Lung microvascular endothelial cell (primary cell): ENCODE measurements at places on chromosomes 6 and 20. TPM values are rescaled to one million over a fixed set of nuclear protein-coding genes. Genes with fewer than 3 reads are reported as not detected.
A peak's percentile ranks its signal among the peaks of the same experiment; 100 is the strongest.

GRCh38 chr6:166639921-166640320 is 12.9 kb upstream of the RPS6KA2 start:
- no peak for DNase-seq

SMIM8 gene
- total RNA-seq = 2.0 and 2.4 TPM in 2 replicates

COX4I2 gene
- total RNA-seq = not detected in 2 replicates

DNA sequence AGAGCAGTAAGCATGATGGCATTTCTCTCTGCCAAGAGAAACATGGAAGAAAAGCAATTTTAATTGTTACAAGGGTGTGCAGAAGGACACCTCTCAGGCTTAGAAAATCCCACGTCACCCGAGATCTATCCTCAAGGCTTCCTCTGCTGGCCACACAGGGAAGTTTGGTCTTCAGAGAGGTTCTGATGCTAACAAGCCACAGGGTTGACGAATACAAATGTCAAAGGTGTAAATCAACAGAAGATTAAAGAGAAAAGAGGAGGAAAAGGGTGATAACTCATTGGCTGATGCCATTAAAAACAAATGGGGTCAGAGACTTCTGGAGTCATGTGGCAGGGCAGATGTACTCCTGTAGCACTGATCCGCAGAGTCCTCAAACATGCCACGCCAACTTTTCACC is 33.6 kb upstream of the SPDEF start:
- no peak for DNase-seq

DNA sequence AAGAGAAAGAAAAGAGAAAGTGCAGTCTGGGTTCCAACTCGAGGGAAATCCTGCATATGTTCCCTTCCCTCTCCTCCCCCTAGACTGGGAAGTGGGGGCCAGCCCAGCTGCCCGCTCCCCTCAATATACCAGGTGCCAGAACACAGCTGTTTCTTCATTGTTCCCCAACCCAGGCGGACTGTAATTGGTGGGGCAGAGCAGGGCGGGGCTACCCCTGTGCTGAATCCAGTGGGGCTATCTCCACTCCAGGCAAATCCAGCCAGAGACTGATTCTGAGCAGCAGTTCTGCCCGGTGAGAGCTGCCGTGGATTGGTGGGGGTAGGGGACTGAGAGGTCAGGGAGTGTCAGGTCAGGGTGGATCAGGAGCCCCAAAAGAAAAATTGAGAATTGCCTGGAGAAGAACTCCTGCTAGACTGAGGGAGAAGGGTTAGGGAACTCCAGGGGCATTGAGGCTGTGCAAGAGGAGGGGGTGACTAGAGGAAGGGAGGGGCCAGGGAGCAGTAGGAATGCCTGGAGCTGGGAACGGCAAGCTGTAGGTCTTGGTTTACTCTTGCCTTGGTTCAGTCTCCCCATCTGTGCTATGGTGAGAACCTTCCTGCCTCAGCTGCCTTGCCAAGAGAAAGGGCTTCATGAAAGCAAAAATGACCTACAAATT is at the start of gene MYMX:
MYMX (plus strand) TSS at position 250 of the 655 bp plus-strand sequence. CDS start 546 bp downstream, outside the sequence.
- no peak for DNase-seq

GRCh38 chr6:7214468-7214867 is 98.5 kb downstream of the SSR1 start:
- no peak for DNase-seq

- no peak for DNase-seq
Measured at GRCh38 chr6:26390531-26390930, 7.6 kb downstream of the BTN2A2 start.

DNA sequence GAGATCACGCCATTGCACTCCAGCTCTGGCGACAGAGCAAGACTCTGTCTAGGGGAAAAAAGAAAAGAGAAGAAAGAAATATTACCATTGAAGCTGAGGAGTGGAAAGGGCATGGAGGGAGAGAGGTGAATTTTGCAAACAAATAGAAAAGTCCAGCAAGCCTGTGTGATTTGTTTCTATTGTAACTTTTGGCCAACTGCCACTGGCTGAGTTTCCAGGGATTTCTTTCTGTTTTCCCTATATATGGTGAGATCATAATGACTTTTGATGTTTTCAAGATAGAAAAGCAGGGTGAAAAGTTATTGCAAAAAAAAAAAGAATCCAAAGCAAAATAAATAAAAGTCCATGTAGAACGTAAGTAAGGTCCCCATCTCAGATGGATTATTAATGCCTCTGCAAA is 184.2 kb upstream of the RALGAPA2 start:
- peak; percentile 17 for DNase-seq

DNA sequence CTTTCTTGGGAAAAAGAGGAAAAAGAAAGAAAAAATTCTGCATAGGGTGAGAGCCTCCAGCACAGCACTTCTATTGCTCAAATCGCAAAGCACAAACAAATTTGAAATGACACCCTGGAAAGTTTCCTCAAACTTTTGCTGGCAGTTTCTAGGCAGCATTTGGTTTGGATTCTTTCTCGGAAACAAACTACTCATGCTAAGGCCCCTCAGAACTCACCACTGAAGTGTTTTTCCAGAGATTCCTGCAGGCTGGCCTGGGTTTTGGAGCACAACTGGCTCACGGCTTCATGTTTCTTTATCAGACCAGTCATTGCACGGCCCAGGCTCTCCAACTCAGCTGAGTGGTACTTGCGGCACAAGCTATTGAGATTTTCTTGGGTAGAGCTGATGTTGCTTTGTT is 237.8 kb downstream of the SYNE1 start:
- no peak for DNase-seq

DNA sequence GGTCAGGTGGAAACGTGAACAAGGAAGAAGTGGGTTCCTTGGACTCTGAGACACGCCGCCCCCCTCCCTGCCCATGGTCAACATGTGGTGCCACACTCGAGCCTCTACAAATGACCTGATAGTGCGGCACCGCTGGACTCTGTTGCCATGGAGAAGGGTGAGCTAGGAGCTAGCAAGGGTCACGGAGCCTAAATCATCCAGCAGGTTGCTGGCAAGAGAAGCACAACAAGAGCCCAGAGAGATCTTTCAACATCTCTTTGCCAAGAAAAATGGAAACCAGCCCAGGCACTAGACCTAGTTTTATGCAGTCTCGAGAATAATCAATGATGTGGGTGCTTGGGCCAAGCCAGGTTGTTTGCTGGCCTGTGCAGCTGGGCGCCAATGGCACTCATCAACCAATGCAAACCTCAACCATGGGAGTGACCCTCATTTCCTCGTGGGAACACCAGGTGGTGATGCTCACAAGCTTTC is 69.5 kb downstream of the NOL4L start:
- DNase-seq = no peak

VSTM2L gene
- under 0.01 TPM in 2 replicates for total RNA-seq

DNA sequence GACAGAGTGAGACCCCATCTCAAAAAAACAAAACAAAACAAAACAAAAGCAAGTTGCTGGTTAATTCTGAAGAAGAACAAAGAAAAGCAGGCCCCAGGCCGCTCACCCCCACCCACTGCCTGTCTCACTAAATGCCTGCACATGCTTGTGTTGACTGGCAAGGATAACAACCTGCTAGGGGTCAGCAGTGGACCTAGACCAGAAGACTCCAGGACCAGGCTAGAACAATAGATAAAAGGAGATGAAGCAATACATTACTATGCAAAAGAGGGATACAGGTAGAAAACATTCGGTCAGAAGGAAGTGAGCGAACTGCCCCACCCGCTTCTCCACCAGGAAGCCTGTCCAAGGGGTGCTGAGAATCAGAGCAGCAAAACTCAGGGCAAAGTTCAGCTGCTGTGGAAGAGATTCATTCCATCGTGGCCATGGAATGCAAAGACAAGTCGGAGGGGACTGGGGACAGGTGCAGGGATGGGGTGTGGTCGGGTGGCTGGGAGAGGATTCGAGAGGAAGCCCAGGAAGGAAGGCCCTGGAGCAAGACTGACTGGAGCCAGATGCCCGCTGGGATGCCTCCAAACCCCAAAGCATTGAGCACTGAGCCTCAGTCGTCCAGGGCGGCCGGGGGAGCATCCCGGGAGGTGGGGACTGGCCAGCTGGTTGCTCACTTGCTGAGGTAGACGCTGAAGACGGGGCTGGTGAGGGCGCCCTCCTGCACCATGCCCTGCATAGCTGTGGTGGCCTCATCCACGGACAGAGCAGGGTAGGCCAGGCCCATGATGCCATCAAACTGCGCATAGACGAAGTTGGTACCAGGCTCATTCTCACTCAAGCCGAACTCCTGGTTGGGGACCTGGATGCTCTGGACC is 5.3 kb downstream of the PGC start:
- DNase-seq = no peak

DNA sequence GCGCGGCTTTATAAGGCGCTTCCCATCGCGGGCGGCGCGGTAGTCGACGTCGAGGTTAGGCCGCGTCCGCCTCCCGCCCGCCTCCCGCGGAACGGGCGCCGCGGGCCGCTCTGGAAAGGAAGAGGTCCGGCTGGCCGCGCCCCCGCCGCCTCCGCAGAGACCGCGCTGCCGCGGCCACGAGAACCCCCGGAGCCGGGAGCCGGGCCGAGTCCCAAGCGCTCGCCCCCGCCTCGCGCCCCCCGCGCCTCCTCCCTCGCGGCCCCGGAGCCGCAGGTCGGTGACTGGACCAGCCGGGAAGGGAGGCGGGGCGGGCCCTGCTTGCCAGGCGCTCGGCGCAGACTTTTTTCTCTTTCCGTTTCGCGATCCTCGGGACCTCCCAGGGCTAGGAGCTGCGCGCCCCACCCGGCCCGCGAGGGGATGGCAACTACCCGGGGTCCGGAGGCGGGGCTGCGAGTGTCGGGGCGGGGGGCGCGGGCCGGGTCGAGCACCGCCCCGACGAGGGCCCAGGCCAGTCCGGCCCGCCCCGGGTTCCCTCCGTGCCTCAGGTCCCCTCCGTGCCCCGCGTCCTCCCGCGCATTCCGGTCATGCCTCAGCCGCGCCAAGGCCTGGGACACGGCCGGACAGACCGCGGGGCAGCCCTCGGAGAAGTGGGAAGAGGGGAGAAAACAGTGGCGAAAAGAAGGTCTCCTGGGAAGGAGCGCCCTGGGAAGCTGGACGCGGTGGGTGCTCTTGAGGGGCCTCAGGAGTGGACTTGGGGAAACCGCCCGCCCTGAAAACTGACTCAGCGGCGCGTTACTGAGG is 417 bp upstream of the PXDC1 start:
- DNase-seq = peak; percentile 96
